ENCODE measurements at places on chromosomes 12 and 14.
A peak's percentile ranks its signal among the peaks of the same experiment; 100 is the strongest.

DNA sequence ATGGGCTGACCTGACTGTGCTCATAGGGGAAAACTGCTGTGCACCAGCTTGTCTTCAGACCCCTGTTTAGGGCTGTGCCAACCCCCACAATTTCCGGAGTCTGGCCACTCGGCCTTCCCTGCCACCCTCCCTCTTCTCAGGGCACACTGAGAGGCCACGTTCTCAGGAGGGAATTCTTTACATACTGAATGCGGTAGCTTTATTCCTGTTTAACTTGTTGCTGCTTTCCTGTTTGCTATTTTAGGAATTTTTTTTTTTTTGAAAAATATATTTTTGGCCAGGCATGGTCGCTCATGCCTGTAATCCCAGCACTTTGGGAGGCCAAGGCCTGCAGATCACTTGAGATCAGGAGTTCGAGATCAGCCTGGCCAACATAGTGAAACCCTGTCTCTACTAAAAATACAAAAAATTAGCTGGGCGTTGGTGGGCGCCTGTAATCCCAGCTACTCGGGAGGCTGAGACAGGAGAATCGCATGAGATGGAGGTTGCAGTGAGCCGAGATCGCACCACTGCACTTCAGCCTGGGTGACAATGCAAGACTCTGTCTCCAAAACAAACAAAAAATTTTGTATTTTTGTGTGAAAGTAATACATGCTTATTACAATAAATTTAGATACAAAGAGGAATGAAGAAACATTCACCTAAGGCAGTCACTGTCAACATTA, 39.5 kb downstream of the TPCN1 start:
- no peak for DNase-seq

DNA sequence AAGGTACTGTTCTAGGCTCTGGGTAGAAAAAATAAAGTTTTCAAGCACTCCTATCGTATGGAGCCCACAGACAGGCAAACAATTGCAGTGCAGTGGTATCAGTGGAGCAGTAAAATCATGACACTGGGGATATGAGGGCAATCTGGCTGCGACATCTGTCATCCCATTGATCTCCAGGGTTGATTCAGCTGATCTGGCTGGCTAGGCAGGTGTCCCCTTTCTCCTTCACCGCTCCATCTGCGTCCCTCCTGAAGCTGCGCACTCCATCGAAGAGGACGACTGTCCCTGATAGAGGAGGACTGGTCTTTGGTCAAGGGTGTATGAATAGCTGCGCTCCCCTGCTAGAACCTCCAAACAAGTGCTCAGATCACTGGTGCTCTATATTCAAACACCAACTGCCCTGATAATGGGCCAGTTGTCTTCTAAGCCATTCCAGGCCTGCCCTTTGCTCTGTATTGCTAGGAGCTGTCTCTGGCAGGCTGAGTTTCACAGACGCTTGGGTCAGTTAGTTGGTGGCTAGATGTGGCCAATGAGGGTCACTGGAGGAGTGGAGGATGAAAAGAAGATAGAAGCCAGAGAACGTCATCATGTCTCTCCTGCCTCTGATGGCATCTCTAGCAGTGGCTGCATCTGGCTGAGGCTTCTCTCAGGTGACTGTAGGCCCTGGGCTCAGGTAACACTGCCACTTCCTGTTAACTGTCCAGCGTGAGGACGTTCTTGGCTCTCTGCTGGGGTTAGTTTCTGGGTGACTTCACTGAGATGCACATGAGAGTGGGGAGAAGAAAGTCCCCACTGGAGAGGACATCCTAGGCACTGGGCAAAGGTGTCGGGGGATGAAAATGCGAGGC, 205.0 kb upstream of the FOXN3 start:
- no peak for DNase-seq

DNA sequence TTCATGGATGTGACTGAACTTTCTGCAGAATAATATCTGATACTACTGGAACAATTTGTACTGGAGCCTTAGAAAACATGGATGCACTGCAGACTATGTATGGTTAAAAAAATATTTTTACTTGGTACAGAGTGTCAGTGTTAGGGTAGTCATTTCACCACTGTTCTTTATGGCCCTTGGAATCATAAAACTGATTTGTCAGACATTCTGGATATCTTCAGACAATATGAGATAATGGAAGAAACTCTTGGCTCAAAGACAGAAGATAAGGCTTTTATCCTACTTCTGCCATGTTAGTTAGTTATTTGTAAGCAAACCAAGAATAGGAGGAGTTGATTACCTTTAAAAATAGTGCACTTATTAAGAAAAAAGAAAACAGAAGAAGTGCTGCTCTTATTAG, 209.4 kb downstream of the LRIG3 start:
- no peak for DNase-seq

DNA sequence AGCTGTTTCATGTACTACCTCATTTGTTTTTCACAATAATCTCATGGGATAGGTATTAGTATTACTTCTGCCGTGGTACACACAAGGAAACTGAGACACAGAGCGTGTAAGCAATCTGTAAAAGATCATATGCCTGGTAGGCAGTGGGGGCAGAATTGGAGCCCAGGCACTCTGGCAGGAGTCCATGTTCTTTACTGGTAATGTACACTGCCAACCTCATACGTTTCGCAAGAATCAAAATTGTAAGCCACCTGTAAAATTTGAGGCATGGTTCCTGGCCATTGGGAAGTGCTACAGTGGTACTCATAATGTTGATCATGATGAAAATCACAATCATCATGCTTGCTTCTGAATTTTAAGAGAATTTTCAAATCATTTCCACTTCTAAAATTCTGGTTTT, 40.7 kb downstream of the TMTC1 start:
- no peak for DNase-seq

DNA sequence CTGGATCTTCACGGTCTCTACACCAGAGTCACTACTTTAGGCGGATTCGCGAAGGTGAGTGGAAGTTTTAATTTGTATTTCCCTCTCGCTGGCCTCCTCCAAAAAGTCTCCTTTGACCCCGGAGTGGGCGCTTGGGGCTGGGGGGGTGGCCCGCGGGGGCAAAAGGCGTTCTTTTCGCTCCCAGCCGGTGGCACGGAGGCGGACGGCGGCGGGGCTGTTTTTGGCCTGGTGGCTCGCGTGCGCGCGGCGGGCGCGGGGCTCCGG, 510 bp downstream of the ARID2 start:
- DNase-seq: no peak

- DNase-seq: no peak
Measured at GRCh38 chr12:120215766-120216735, 15.1 kb upstream of the RPLP0 start.

GRCh38 chr14:76546426-76547221, 170.7 kb downstream of the ESRRB start:
- DNase-seq: no peak

DNA sequence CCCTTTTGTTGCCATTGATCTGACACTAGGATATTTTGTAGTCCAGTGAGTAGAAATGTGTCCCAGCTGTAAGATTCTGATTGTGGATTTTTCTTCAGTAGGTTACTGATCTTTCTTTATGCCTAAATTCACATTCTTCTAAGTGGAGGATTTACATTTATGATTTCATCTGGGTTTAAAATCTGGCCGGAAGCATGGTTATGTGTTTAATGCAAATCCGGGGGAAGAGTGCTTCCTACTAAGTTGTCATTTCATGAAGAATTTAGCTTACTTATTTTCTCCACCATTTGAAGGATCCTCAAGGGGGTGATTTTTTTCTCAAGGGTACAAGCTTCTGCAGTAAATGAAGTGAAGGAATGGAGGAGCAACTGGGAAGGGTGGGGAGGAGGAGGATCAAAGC, 96.7 kb downstream of the TMTC2 start:
- no peak for DNase-seq

- DNase-seq: no peak
Measured at GRCh38 chr12:96015672-96016071, 19.5 kb upstream of the HAL start.

GRCh38 chr14:52513249-52513648, 39.1 kb downstream of the TXNDC16 start:
- DNase-seq: no peak

DNA sequence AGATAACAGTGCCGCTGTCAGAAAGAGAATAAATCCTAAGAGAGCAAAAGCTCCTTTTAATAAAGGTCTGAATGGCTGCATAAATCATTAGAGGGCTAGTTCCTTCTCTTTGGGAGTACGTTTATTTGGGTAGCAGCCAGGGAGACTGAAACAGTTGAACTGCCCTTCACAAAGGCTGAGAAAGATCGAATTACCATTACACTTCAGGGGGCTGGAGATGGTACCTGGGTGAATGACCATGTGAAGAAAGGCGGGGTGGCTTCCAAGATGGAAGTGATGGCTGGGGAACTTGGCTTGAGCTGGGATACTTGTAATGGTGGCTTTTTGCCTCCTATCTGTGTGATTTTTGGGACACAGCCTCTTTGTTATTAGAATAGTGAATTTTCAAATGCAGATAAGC, 1.7 kb upstream of the FGD4 start:
- no peak for DNase-seq

- DNase-seq: no peak
Measured at GRCh38 chr14:55277972-55278740, 6.9 kb downstream of the FBXO34 start.

DNA sequence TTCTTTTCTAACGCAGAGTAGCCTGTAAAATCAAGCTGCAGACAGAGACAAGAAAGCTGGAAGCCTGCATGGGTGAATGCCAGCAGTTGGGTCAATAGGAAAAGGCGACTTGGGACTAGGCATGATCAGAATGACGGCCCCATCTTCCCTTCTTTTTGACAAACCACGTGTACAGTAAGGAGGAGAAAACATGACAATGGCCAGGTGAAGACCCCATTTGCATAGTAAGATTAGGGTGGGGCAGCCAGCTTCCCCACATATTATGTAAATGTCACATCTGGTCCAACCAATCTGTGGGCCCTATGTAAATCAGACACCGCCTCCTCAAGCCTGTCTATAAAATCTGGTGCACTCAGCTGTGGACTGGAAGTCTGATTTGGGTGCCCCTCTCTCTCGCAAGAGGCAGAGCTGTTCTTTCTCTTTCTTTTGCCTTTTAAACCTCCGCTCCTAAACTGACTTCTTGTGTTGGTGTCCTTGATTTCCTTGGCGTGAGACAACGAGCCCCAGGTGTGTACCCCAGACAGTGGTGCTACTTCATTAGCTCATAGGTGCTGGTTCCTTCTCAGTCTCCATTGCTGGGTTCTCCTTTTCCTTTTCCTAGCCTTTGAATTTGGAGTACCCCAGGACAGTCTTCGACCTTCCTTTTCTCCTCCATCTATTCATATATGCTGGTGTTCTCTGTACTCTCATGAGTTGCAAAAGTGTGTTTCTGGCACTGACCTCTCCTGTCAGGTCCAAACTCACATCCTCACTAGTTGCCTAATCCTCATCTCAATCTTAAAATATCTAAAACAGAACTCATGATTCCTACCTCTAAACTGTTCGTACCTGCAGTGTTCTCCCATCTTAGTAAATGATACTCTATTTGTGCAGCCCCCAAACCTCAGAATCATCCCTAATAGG, 9.4 kb upstream of the DHRS7 start:
- DNase-seq: no peak

GRCh38 chr12:57522887-57523705, 472 bp downstream of the MBD6 start:
- DNase-seq: no peak

- DNase-seq: no peak
Measured at GRCh38 chr14:31228533-31228932, 20.9 kb upstream of the HECTD1 start.

GRCh38 chr12:27573972-27574371, 50.0 kb downstream of the PPFIBP1 start:
- no peak for DNase-seq

GRCh38 chr14:31253746-31254471, 46.3 kb upstream of the HECTD1 start:
- no peak for DNase-seq

DNA sequence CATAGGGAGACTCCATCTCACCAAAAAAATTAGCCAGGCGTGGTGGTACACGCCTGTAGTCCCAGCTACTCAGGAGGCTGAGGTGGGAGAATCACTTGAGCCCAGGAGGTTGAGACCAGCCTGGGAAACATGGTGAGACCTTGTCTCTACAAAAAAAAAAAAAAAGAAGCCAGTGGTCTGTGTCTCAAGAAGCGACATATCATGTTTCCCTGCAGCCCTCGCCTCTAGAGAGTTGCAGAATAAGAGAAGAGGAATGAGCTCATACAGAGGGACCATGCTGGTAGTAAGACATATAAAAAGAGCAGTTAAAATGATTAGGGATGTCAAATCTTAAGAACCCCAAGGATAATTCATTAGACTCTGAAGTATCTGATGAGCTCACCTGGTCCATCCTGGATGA, 39.4 kb upstream of the BICDL1 start:
- DNase-seq: no peak

DNA sequence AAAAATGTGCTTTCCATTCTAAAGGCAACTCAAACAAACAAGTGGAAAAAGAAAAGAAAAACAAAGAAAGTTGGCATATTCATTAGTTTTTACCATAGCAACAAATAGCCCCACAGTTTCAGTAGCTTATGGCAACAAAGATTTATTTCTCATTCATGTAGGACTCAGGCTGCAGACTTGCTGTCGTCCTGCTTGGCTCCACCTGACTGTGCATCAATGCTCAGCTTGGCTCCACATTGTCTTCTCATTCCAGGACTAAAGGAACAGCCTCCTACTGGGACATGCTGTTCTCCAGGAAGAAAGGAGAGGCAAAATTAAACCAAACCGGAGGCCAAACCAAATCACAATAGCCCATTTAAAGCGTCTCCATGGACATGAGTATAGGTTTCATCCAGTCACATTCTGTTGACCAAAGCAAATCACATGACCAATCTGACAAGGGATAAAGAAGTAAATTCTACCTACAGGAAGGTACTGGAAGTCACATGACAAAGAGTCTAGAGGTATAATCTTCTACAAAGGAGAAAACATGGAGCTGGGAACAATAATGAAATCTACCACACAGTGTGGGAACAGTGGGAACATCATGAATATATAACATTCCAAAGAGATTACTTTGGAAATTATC, 222.5 kb downstream of the PIK3C2G start:
- peak; percentile 30 for DNase-seq

DNA sequence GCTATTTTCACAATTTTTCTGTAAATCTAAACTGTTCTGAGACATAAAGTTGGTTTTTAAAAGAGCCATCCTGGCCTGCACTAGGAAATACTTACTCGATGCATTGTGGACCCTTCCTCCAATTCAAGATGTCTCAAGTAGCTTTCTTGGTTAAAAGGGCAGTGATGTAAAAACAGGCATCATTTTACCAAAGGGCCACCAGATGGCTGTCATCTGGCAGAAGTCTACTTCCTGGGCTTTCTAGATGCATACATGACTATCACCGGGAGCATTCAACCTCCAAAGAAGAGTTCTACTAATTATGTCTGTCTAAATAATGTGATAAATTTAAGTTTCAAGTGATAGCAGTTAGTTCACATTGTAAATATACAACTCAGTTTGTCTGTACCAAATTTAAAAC, 96.8 kb upstream of the FRMD6 start:
- no peak for DNase-seq
